LHCN-M2 (cell line): ENCODE measurements at places on chromosomes 6 and 20.

- DNase-seq, result no peak
These were observed 2.7 kb downstream of the TOX2 start for GRCh38 chr20:43917380-43917779.

DNA sequence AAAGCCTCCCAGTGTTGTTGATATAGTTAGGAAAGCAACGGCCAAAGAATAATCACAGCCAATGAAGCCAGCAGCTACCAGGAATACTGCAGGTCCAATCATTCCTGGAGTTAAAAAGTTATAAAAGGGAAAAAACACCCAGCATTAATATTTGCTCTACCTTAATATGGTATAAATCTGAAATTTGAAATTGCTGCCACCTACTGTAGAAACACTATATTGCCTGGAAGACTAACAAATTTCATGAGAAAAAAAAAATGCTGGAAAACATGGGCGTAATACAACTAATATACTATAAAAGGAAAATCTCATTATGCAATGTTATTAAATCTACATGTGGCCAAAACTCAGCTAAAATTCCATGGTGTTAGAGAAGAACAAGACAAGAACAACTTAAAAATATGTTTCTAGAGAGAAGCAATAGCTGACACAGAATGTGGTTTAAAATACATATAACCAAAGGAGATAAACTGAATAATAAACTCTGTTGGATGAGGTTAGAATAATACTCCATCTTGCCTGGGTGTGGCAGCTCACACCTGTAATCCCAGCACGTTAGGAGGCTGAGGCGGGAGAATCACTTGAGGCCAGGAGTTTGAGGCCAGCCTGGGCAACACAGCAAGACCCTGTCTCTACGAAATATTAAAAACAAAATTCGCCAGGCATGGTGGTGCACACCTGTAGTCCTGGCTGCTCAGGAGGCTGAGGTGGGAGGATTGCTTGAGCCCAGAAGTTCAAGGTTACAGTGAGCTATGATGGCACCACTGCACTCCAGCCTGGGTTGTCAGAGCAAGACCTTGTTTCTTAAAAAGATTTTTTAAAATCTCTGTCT is 43.1 kb downstream of the SLC17A5 start:
- peak; percentile 56 for DNase-seq

GRCh38 chr6:34143884-34144580 is 1.9 kb downstream of the GRM4 start:
- no peak for DNase-seq

DNA sequence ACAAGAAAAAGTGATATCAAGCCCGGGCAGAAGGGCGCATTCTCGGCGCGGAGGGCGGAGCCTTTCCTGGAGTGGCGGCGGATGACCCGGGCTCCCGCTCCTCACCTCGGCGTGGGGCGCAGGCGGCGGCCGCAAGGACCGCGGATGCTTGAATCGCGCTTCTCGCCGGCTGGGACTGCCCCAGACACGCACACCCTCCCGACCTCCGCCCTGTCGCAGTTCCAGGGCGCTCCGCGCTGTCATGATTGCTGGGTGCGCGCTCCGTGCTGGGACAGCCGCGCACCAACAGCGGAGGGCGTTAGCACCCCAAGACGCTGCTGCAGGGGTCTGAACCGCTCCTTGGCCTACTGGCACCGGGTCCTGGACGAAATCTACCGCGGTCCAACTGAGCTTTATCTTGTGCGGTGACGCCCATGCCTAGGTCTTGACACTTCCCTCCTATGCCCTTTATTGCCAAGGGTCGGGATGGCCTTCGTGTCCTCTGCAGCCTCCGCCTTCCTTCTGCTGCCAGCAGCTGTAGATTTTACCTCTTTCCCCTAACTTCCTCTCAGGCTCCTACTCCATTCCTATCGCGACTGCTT is 43.3 kb downstream of the IRAK1BP1 start:
- no peak for DNase-seq

DNA sequence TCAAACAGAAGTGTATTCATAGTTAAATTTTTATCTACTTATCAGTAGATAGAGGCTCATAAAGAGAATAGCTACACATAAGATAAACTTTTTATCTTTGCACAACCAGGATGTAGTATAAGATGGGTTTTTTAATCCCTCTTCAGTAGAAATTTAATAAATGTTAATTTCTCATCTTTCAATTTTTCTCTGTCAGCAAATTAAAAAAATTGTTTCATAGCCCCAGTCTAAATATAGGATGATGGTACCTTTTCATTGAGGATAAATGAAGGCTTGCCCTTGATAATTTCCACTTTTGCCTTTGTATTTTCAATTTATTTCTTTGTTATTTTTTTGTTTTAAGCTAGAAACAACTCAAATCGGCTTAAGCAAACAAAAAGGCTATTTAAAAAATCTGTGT is 251.2 kb upstream of the NOX3 start:
- no peak for DNase-seq
